SK-N-DZ (cell line): ENCODE measurements at places on chromosomes 4 and X.
A peak's percentile ranks its signal among the peaks of the same experiment; 100 is the strongest.

DNA sequence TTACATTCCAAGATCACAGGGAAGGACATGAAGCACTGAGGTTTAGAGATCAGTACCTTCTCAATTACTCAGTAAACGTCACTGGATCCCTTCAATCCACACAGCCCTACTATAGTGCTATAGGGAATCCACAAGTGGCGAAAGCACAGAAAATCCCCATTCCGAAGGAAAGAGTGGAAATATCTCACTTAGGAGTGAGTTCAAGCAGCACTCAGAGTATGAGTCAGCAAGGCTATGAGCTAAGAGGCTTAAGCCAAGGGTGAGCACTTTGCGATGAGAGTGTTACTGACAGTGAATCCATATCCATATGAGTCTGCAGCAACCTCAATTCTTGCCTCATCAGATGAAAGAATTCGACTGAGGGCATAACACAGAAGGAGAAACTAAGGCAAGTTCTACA is 165.1 kb downstream of the VSIG4 start:
- DNase-seq = no peak

DNA sequence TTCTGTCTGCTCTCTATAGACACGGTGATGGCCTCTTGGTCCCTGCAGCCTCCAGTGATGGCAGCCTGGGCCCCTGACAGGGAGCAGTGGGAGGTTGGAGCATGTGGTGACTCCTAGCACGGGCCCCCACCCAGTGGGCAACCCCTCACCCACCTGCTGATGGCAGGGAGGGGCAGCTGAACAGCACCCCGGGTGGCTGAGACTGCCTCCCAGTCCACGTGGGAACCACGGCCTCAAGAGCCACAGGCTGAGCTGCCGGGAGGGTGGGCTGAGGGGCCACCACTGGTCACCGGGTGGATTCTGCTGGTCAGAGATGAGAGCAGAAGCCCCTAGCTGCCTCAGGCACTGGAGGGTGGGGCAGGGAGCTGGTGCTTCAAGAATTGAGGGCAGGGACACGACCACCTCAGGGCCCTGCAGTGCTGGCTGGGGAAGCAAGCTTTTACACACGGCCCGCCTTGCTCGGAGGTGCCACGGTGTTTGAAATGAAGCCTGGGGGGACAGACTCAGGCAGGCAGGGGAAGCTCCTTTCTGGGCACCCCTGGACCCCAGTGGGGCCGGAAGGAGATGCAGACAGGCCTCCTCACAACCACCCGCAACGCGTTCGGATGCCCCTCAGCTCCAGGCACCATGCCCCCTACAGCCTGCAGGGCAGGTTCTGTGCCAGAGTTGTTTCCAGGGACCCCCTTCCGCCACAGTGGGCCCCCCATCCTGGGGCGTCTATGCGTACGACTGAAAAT is 6.3 kb upstream of the HAUS3 start:
- DNase-seq = no peak

DNA sequence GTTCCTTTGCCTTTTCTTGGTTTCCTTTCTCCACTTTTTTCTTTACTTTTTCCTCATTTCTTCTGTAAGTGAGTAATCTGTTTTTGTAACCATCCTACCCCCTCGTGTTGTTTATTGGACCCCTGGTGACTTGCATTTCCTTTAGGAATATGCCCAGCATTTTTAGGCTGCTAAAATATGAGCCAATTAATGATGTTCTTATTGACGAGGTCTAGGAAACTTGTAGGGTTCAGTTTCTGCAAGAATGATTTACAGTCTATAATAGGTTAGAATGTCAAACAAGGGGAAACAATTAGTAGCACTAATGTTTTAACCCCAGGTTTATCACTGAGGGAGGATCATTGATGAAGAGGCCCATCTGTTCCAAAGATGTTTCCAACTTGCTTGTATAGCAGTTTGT is 79.0 kb downstream of the CPE start:
- no peak for DNase-seq

DNA sequence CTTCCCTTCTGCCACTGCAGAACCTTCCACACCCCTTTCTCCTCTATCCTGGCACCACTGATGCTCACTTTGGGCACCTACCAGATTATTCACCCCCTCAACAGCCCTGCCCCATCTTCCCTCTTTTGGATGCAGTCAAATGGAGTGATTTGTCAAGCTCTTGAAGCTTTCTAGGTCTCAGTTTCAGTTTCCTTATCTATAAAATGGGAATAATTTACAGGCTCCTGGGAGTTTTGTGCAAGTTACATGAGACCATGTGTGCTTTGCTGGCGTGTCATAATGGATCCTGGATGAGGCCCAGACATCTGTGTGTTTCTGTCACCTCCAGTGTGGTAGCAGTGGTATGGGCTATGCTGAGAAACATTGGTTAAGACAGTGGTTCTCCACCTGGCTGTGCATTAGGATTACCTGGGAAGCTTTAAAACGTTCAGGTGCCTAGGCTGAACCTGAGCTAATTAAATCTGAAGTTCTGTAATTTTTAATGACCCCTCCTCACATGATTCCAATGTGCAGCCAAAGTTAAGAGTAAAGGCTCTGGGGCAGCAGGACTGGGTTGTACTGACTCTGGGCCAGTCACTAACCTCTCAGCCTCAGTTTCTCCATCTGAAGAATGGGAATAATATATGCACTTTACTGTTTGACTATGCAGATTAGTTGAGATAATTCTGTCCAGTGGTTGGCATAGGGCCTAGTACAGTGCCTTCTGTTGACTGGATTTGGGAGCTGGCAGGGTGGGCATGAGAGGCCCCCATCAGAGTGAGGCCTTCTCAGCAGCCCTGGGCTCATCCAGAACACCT is 6.8 kb upstream of the MGST2 start:
- no peak for DNase-seq

DNA sequence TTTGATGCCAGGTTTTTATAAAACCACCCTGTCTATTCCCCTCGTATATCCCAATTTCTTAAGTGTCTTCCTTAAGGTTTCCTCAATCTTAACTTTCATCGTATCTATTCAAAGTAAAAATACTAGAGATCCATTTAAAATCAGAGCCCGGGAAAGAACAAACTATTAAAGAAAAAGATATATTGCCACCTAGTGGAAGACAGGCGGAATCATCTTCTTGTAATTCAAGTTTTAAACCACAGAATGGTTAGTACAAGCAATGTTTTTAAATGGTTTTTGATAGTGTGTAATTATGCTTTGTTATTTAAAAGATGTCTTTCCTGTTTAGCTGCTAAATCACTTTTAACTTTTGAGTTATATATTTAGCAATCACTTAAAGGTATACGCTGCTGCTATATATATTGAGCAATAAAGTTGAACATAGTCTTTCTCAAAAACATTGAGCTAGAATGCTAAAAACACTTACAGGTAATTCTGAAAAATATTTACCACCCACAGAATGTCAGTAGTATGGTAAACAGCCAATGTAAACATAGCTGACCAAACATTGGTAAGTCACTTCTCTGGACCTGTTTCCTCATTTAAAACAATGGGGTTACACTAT is 18.2 kb downstream of the PRDM8 start:
- DNase-seq = peak; percentile 36

GRCh38 chr4:162841753-162842152 is 324.9 kb downstream of the NAF1 start:
- no peak for DNase-seq

DNA sequence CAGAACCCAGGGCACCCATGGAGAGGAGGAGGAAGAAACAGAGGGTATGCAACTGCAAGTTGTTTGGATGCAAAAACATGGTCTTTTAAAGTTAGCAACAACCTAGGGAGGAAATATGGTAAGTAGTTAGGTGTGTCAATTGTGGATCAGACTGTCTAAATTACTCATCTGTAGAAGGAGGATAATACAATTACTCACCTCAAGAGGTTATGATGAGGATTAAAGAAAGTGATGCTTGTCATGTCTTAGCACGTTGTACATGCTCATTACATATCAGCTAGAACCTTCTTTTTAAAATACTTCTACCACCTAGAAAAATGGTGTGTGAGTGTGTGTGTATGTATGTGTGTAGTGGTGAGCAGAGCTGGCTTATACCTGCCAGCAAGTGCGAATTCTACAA is 2.3 kb upstream of the C1QTNF7 start:
- no peak for DNase-seq

GRCh38 chr4:144969821-144970220 is 128.2 kb downstream of the ANAPC10 start:
- no peak for DNase-seq
